Testis (tissue), 5 donors: ENCODE measurements at places on chromosomes 3 and 15. TPM values are rescaled to one million over a fixed set of nuclear protein-coding genes. Genes with fewer than 3 reads are reported as not detected.

- no peak for DNase-seq
Measured at GRCh38 chr3:182633186-182633585, 160.1 kb upstream of the ATP11B start.

DNA sequence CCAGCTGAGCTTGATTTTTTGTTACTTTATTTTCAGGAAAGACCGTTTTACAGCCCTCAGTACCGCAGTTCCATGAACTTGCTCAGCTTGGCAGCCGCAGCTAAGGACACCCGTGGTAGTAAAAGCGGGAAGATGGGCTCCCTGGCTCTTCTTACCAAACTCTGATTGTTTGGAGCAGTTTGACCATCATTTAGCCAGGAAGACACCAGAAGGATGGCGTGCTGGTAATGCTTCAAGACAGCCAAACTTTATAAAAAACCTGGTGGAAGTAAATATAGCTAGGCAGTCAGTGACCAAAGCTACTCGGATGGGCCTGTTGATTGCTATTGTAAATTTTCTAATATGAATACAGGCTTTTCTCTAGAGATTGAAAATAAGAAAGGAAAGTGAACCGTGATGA is 28.9 kb downstream of the POLR2M start:
- no peak for DNase-seq

- DNase-seq: peak; percentile 54
Measured at GRCh38 chr15:26179906-26180305, 316.8 kb upstream of the ATP10A start.

DNA sequence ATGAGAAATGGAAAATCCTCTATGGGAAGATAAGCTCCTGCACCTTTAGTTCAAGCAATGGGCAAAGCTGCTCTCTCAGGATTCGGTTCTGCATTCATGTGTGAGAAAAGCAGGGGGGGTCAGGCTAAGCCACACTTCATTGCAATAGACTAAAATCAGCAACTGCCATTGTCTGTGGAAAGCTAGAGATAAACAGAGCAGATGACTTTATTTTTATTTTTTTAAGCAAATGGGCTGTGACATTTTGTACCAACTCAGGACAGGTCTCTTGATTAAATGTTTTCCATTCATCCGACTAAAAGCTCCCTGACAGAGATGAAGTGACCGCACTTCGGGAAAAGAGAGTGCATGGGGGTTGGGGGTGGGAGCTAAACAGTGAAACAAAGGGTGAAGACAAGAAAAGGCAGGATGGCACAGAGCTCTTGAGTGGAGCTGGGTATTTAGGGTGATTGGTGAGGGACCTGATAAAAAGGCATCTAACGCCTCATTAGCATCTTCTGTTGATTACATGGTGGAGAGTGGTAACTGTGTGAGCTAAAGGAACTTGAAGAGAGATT is 987.4 kb downstream of the TUSC7 start:
- DNase-seq: no peak

- DNase-seq: no peak
Measured at GRCh38 chr15:57329582-57330367, 46.5 kb upstream of the CGNL1 start.

DNA sequence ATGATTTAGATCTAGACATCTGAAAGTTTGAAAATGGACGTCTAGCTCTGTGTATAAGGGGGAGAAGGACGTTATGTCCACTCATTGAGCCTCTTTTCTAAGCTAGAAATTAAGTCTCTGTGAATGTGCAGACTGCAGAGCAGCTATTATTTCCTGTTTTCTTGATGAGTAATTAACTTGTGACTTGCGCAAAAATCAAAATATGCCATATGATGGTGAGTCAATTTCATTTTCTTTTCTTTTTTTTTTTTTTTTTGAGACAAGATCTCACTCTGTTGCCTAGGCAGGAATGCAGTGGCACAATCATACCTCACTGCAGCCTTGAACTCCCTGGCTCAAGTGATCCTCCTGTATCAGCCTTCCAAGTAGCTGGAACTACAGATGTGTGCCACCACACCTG is 14.1 kb downstream of the LACTB start:
- no peak for DNase-seq

GRCh38 chr3:156445117-156446090 is 109.5 kb downstream of the SSR3 start:
- DNase-seq: no peak

GRCh38 chr3:111998636-111999483 is at the start of gene TAGLN3:
TSS of gene TAGLN3 (plus strand) at chr3:111998922. CDS start at chr3:111999423, 501 bp downstream.
- no peak for DNase-seq

DNA sequence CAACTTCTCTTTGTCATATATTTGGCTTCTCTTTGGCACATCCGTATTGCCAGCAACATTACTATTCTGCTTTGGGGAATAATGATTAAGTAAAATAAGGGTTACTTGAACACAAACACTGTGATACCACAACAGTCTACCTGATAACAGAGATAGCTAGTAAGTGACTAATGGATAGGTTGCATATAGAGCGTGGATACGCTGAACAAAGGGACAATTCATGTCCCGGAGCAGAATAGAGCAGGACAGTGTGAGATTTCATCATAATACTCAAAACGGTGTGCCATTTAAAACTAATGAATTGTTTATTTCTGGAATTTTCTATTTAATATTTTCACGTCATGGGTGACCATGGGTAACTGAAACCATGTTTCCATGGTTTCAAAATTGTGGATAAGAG is 54.1 kb downstream of the SCN5A start:
- no peak for DNase-seq

The TMEM207 gene
- total RNA-seq: 0.19 TPM

The NRROS gene
- 2.8 TPM for total RNA-seq

The FETUB gene
- total RNA-seq: 0.79 TPM

The OR5K1 gene
- not detected for total RNA-seq
